ENCODE measurements at places on chromosomes 4 and X.

DNA sequence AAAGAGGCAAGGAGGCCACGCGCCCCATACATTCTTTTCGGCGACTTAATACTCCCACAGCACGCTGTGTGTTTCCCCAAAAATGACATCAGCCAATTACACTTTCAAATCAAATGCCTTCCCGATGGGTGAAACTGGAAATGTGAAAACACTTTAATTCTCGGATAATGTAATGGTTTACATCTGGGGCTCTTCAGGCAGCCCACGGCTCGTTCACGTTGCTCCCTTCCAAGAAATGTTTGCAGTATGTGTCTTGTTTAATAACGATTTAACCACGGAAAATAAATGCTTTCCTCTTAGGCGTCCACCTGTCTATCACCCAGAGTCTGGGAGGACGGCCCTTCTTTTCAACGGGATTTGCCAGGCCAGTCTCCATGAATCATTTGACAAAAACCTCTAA, 272.5 kb downstream of the SHOX start:
- no peak for DNase-seq

GRCh38 chrX:15816886-15817285, 26.6 kb downstream of the ZRSR2 start:
- peak; percentile 82 for DNase-seq

DNA sequence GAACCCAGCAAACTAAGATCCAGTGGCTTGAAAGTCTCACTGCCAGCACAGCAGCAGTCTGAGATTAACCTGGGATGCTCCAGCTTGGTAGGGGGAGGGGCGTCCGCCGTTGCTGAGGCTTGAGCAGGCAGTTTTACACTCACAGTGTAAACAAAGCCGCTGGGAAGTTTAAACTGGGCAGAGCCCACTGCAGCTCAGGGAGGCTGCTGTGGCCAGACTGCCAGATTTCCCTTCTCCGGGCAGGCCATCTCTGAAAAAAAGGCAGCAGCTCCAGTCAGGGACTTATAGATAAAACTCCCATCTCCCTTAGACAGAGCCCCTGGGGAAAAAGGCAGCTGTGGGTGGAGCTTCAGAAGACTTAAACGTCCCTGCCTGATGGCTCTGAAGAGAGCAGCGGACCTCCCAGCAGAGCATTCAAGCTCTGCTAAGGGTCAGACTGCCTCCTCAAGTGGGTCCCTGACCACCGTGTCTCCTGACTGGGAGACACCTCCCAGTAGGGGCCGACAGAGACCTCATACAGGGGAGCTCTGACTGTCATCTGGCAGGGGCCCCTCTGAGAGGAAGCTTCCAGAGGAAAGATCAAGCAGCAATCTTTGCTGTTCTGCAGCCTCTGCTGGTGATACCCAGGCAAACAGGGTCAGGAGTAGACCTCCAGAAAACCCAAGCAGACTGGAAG, 45.1 kb upstream of the CDX4 start:
- no peak for DNase-seq

DNA sequence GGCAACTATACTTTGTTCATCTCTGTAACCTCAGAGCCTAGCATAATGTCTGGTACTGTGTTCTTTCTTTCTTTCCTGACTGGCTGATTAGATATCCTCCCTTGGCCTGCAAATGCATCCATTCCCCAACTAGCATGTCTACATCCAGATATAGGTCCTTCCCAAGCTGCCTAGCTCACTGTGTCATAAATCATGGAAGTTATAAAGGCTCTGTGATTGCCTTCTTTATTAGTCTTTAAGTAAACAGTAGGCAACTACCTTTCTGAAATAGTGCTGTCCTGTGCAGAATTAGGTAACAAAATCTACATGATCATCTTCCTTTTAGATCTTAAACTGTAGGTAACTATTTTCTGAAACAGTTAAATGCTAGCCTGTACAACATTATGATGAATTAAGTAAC, 224.5 kb downstream of the DLG3 start:
- DNase-seq: no peak

GRCh38 chrX:9533611-9534010, 68.8 kb downstream of the TBL1X start:
- DNase-seq: no peak

DNA sequence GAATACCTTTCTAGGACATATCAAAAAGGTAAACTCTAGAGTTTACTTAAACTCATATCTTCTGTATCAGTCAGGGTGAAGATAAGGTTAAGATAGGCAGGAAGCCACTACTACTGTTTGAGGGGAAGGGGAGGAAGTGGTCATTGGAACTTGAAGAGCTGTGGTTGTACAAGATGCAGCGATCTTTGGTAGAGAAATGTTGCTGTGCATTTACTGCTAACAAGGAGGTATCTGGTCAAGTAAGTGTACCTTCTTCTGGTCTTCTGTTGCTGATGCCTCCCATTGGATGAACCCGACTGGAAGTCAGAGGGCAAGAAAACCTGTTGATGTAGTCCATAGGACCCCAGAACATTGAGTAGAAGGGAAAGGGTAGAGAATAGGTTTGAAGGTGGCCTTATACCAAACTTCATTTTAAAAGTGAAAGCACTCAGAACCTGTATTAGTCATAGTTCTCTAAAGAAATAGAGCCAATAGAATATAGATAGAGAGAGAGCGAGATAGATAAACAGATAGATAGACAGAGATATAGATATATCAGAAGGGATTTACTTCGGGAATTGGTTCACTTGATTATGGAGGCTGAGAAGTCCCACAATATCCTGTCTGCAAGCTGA, 47.9 kb upstream of the TSPAN5 start:
- DNase-seq: peak; percentile 49

GRCh38 chr4:38958453-38959190, 73.6 kb downstream of the TMEM156 start:
- peak; percentile 25 for DNase-seq

DNA sequence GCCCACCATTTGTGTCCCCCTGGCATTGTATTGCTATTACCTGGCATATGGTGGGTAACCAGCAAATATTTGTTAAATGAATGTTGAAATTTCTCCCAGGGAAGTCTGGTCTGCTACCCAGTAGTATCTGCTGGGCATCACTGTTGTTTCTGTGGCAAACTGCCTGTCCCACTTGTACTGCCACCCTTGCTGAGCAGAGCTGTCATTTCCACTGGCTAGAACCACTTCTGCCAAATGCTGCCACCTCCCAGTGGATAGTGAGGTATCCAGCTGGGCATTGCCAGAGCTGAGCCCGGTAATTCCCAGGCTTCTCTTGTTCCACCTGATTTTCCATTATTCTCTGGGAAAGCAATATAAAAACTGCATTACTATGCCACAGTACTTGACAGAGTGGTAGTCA, 186.7 kb upstream of the NOCT start:
- DNase-seq: no peak

DNA sequence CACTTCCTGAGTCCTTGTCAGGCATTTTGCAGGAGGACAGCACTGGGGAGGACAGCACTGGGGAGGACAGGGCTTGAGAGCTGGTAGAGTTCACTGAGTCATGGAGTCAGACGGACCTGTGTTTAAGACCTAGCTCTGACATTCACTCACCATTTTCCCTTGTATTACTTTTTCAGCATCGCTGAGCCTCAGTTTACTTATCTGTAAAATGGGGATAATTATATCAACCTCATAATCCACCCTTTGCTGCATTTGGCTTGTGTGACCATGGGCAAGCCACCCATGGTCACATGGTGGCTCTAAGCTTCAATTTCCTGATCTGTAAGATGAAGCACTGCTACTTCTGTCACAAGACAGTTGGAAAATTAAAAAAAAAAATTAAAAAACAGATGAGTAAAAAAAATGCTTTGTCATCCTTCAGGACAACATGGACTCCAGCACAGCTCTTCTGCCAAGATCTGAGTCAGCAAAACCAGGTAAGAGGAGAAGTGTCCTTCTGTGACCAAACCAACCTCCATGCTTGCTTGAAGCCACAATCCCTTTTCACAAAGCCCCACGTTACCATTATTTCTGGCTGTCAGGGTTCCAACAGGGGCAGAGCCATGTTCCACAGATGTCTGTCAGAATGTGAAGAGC, 275.5 kb downstream of the RAB28 start:
- DNase-seq: no peak

GRCh38 chrX:118945921-118946320, 28.5 kb upstream of the LONRF3 start:
- no peak for DNase-seq

DNA sequence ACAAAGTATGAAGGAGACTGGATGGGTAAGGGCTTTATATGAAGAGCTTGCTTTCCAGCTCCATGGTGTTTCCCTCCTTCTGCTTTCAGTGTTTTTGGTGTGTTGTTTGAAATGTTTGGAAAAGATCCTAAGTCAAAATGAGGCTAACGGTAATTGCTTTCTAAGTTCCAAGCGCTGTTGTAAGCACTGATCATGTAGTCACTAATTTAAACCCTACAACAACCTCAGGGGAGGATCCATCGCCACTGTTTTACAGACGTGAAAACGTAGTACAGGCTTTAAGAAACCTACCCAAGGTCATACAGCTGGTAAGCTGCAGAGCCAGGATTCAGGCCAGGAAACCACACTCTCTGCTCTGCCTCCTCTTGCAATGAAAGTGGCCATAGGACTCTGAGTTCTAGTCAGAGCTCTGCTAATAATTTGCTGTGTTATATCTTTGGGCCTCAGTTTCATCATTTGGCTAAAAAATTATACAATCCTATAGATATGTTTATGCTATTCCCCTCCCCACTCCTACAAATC, 102.9 kb upstream of the PGRMC2 start:
- DNase-seq: no peak

DNA sequence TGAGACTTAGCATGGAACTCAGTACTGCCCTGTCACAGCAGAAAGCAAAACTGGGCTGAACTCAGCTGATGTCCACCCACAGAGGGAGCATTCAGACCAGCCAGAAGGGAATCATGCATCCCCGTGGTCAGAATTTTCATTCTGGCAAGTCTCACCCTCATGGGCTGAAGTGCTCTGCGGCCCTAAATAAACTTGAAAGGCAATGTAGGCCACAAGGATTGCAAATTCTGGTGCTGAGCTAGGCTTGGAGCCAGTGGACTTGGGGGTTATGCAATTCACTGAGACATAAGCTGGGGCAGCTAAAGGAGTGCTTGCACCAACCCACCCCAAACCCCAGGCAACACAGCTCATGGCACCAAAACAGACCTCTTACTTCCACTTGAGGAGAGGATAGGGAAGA, 494.1 kb downstream of the GABRG1 start:
- no peak for DNase-seq

- DNase-seq: no peak
Measured at GRCh38 chr4:151690164-151690870, 70.5 kb downstream of the GATB start.

- DNase-seq: no peak
Measured at GRCh38 chrX:22338740-22339139, 66.0 kb downstream of the CBLL2 start.

- no peak for DNase-seq
Measured at GRCh38 chr4:111405989-111406388, 739.3 kb upstream of the FAM241A start.

- no peak for DNase-seq
Measured at GRCh38 chr4:40952217-40952616, 202.5 kb downstream of the NSUN7 start.

DNA sequence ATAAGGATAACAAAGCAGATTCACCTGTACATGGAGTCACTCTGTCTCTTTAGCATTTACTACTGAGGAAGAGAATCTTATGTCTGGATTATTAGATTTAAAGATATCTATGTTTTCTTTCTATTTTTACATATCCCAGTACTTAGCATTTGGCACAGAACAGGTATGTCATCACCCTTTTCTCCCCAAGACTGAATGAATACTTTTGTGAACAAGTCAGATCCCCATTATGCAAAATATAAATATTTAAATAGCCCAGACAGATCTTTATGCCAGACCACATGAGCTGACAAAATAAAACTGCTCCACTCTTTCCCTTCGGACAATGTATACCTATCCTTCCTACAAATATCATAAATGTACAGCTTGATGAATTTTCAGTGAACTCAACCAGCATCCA, 94.5 kb downstream of the CASK start:
- DNase-seq: no peak

- DNase-seq: no peak
Measured at GRCh38 chrX:39164212-39164611, 363.0 kb downstream of the MID1IP1 start.

DNA sequence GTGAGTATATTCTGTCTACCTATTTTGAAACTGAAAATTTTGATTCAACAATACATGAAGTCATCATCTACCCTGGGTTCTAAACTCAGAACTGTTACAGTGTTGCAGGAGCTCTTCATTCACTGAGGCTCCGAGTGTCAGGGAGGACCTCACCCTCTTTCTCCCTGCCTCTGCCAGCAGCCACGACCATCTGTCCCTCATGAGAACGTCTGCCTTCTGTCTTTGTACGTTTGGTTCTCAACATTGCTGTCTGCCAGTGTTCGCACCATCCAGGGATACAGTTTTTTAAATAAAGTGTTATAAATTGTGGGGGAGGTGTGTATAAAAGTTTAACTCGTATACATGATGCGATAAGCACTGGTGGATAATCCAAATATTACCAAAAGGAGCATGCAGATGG, 55.5 kb downstream of the TRAPPC11 start:
- no peak for DNase-seq
